ENCODE measurements at places on chromosomes 2 and 18. TPM values are rescaled to one million over a fixed set of nuclear protein-coding genes. Genes with fewer than 3 reads are reported as not detected.

GRCh38 chr2:9001229-9001628 lies 2.3 kb downstream of the MBOAT2 start:
- H3K27ac ChIP-seq = no peak overlapping the region
- H3K4me3 ChIP-seq = no peak overlapping the region
- DNase-seq = no peak
- no peaks in the 10 kb centered on the region for H3K27me3 ChIP-seq
- H3K4me1 ChIP-seq = peaks cover 28% of the 10 kb centered on the region

- no peak overlapping the region for H3K4me3 ChIP-seq
- DNase-seq = no peak
- H3K4me1 ChIP-seq = no peaks in the 10 kb centered on the region
- no peaks in the 10 kb centered on the region for H3K36me3 ChIP-seq
- no peaks in the 10 kb centered on the region for H3K27me3 ChIP-seq
- no peak overlapping the region for H3K27ac ChIP-seq
Observed at GRCh38 chr2:67221266-67221665, 175.9 kb upstream of the ETAA1 start.

- no peak for DNase-seq
- H3K27me3 ChIP-seq = no peaks in the 10 kb centered on the region
- H3K4me1 ChIP-seq = no peaks in the 10 kb centered on the region
- no peaks in the 10 kb centered on the region for H3K36me3 ChIP-seq
Observed at GRCh38 chr2:18824325-18824790, 235.0 kb upstream of the NT5C1B start.

The ARHGAP15 gene
- 7.3 TPM for total RNA-seq

The PROC gene
- not detected for total RNA-seq

- no peaks in the 10 kb centered on the region for H3K27me3 ChIP-seq
- no peaks in the 10 kb centered on the region for H3K36me3 ChIP-seq
- no peak for DNase-seq
- no peak overlapping the region for H3K4me3 ChIP-seq
Observed at GRCh38 chr2:41711736-41712135, 336.1 kb upstream of the PKDCC start.

- no peaks in the 10 kb centered on the region for H3K36me3 ChIP-seq
- H3K27me3 ChIP-seq = no peaks in the 10 kb centered on the region
- H3K27ac ChIP-seq = no peak overlapping the region
- DNase-seq = no peak
- H3K4me3 ChIP-seq = no peak overlapping the region
- peaks cover 38% of the 10 kb centered on the region for H3K4me1 ChIP-seq
Observed at GRCh38 chr2:105734762-105735538, 9.8 kb upstream of the NCK2 start.

GRCh38 chr2:106205488-106205887 lies 11.4 kb upstream of the UXS1 start:
- no peaks in the 10 kb centered on the region for H3K27me3 ChIP-seq
- H3K27ac ChIP-seq = no peak overlapping the region
- H3K4me1 ChIP-seq = no peaks in the 10 kb centered on the region
- no peaks in the 10 kb centered on the region for H3K36me3 ChIP-seq

DNA sequence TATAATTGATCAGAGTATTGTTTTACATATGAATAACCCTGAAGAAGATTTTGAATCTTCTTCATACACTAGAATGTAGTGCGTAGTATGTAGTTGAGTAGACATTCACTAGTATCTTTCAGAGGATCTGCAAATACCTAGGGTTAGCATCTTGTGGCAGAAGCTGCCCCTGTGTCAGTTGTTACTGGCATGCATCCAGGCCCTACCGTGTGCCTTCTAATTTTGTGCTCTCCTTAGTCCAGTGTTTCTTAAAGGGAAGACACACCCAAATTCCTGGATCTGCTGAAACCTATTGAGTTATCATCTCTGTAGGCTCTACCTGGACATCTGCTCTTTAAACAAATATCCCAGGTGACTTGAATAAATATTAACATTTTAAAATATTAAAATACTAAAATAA lies 99.7 kb upstream of the SERTAD2 start:
- H3K36me3 ChIP-seq = no peaks in the 10 kb centered on the region
- H3K27me3 ChIP-seq = no peaks in the 10 kb centered on the region
- H3K27ac ChIP-seq = no peak overlapping the region
- no peak overlapping the region for H3K4me3 ChIP-seq
- no peak for DNase-seq

- H3K36me3 ChIP-seq = no peaks in the 10 kb centered on the region
- no peak for DNase-seq
- no peak overlapping the region for H3K27ac ChIP-seq
- H3K4me3 ChIP-seq = no peak overlapping the region
Observed at GRCh38 chr2:98476192-98476868, 31.7 kb downstream of the INPP4A start.

The REG1B gene
- not detected for total RNA-seq

DNA sequence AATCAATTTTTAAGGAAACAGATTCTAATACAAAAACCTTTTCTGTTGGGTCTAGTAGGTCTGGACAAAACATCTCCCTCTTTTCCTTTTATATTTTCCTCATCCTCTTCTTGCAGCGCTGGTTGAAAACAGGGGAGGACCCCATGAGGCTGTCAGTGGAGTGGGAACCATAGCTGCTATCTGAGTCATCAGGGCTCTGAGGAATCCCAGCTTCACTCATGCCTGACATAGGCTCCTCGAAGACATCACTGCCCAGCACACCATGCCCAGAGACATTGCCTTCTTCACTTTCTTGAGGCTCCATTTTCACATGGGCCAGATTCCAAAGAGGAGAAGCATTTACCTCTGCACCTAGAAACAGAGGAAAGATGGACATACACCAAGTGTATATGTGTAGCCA lies 10.0 kb downstream of the SUPT7L start:
- peaks cover 100% of the 10 kb centered on the region for H3K36me3 ChIP-seq
- no peaks in the 10 kb centered on the region for H3K4me1 ChIP-seq
- H3K4me3 ChIP-seq = no peak overlapping the region
- no peak overlapping the region for H3K27ac ChIP-seq

The NOSTRIN gene
- 8.2 TPM for total RNA-seq

The ANKRD62 gene
- not detected for total RNA-seq

Measured in heart left ventricle (tissue), 16 donors.